Mesothelial cell of epicardium (in vitro differentiated cells): ENCODE measurements at places on chromosomes 1 and 21. TPM values are rescaled to one million over a fixed set of nuclear protein-coding genes. Genes with fewer than 3 reads are reported as not detected.

- no peak for DNase-seq
Observed at GRCh38 chr1:180888870-180889269, 23.8 kb upstream of the KIAA1614 start.

DNA sequence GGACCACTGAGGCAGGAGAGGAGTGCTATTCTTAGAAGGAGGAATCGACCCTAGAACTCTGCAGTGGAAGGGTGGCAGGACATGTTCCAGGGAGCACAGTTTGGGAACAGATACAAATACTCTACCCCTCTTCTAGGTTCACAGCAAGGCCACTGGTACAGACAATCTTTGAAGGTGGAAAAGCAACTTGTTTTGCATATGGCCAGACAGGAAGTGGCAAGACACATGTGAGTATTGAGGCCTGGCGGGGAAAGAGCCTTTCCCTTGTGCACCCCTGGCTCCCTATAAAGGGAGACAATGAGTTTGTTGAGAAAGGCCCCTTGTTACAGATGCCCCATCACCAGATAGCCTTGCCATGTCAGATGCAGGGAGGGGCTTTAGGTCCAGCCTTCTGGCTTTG lies 17.8 kb downstream of the KIF2C start:
- DNase-seq: no peak

DNA sequence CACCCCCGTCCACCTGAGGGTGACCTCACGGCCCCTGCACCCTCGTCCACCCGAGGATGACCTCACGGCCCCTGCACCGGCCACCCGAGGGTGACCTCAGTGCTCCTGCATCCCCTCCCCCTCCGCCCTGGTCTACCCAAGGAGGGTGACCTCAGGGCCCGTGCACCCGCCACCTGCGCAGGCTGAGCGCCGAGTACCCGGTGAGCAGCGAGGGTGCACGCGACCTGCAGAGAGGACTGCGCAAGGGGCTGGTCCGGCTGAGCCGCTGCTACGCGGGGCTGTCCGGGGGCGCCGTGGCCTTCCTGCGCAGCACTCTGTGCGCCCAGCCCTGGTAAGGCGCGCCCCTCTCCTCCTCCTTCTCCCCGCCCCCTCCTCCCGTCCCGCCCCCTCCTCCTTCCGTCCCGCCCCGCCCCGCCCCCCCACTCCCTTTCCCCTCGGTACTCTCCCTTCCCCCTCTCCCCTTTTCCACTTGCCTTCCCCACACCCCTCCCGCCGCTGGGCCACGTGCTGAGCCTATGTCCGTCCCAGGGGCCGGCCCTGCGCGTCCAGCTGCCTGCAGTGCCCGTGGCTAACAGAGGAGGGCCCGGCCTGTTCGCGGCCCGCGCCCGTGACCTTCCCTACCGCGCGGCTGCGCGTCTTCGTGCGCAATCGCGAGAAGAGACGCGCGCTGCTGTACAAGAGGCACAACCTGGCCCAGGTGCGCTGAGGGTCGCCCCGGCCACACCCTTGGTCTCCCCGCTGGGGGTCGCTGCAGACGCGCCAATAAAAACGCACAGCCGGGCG lies 28.4 kb downstream of the TRIM11 start:
- DNase-seq: peak; percentile 74

The SLX9 gene
- total RNA-seq: 30.6 to 32.3 TPM (median 31.8 TPM) in 3 replicates

The C8B gene
- total RNA-seq: not detected in 3 replicates

The KRTAP19-3 gene
- total RNA-seq: not detected in 3 replicates
